ENCODE measurements at places on chromosomes 12 and 14.

DNA sequence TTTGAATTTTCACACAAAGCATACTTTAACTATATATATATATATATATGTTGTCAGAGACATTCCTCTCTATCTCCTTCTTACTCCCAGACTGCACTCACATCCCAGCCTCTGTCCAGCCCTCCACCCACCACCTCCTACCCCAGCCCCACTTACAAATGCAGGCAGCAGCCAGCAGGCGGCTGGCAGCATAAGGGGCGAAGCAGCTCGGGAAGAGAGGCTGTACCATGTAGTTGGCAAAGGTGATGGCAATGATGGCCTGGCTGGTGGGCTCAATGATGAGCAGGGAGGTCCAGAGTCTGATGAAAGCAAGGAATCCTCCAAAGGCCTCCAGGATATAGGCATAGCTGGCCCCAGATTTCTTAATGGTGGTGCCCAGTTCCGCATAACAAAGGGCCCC is 2.5 kb downstream of the SLC7A7 start:
- DNase-seq, result no peak

DNA sequence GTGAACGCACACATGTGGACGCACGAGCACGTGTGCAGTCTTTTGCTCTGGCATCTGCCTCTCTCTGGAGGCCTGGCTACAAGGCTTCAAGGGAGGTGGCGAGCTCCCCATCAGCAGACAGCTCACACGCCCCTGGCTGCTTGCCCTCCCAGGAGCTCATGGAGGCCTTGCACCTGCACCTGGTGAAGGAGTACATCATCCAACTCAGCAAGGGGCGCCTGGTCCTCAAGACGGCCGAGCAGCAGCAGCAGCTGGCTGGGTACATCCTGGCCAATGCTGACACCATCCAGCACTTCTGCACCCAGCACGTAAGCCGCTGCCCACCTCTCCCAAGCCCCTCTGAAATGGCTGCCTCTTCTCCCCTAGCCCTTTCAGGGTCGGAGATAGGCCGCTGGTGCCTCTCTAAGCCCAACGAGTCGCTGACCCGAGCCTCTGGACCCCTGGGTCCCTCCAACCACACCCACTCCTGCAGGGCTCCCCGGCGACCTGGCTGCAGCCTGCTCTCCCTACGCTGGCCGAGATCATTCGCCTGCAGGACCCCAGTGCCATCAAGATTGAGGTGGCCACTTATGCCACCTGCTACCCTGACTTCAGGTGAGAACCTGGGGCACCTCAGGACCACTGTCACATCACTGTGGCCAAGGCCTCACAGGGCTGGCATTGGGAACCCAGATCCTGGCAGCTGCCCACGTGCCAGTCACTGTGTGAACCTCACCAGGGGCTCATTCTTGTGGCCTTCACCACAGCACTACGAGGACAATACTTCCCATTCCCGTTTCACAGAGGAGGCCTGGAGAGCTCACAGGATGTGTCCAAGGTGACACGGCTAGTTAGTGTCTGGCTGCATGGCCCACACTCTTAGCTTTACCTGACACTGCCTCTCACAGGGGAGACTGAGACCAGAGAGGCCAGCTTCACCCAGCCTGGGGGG is 10.2 kb downstream of the TNFAIP2 start:
- no peak for DNase-seq

DNA sequence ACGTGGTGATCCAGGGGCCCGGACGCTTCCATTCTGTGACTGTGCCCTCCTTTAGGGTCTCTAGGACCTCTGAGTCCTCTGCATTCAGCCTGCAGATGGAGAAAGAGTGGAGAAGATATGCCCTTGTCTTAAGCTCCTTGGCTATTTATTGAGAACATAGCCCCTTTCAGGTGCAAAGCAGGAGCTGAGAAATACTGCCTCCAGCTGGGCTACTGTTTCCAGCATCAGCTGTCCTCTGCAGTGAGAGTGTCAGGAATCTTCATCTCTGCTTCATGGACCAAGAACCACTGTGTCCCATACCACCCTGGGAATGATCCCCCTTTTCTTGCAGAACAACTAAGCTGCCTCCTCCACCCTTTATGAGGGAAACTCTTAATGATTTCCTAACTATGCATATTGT is 47.8 kb upstream of the CEP83 start:
- DNase-seq, result no peak

GRCh38 chr12:25914551-25914950 is 43.9 kb upstream of the RASSF8 start:
- DNase-seq, result no peak

- no peak for DNase-seq
These were observed 201.0 kb downstream of the SSPN start for GRCh38 chr12:26396402-26396801.

GRCh38 chr12:84329938-84330337 is 582.7 kb downstream of the SLC6A15 start:
- DNase-seq, result no peak

DNA sequence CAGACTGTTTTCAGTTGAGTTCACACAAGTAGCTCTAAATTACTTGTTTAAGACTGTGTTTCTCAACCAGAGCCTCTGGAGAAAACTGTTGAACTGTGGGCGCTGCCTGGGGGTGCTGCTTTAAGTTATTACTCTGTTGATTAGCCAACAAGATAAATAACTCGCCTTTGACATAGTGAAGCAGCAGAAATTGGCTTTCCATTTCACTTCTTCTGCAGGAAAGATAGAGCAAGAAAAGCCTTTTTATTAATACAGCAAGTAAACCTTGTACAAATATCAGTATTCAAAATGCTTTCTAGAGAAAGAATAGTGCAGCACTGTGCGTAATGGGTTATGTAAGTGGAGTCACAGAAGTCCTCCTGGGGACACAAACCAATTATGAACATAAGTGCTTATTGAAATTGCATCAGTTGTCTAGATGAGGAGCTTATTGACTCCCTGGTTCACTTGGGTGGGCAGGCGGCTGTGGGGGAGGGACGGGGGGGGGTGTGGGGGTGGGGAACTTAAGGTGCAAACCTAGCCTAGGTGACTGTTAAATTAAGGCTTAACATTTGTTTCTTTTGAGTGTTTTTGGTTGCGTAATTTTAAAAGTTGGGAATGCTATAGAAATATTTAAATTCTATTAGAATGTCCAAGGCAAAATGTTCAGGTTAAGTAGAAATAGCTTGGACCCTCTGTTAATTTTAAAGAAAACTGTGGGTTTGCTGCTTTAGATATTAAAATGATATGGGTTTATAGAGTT is 6.3 kb downstream of the FRS2 start:
- DNase-seq, result no peak
